Esophagus muscularis mucosa (tissue), 4 donors: ENCODE measurements at places on chromosomes 16 and 17. TPM values are rescaled to one million over a fixed set of nuclear protein-coding genes. Genes with fewer than 3 reads are reported as not detected.

Gene CACNG5
- total RNA-seq, result not detected

Gene ZFHX3
- 53.0 TPM for total RNA-seq

Gene GLP2R
- 16.6 TPM for total RNA-seq

Gene KRT17
- total RNA-seq, result 5.6 TPM

Gene WSCD1
- 5.3 TPM for total RNA-seq

Gene SLFN14
- total RNA-seq, result not detected
